T-cell (primary cell): ENCODE measurements at places on chromosomes 7 and 10.

DNA sequence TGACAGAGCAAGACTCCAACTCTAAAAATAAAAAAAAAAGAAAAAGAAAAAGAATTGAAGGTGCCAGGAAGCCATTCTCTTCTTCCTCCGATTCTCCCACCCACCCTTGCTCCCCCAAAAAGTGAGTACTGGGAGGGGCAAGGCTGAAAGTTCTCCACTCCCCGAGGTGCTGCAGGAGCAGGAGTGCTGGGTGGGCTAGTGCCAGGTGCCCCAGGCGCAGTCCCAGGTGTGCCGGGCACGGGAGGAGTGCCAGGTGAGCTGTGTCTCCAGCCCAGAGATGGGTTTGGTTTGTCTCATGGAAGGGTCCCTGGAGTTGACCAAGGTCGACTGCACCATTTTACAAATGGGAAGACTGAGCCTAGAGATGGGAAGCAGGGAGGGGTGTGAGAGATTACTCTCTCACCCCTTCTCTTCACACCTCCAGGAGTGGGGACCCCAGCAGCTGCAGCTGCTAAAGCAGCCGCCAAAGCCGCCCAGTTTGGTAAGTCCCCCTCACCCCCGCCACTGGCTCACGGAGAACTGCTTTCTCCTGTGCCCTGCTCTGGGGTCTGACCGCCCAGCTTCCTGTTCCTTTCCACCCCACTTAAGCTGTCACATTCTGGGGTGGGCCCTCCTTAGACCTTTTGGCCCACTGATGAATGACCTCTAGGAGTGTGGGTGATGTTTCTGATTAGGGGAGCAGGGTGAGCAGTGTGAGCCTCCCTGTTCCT, 26.2 kb upstream of the LIMK1 start:
- DNase-seq = no peak

GRCh38 chr7:152177681-152178404, 152.4 kb downstream of the GALNT11 start:
- no peak for DNase-seq

- no peak for DNase-seq
Observed at GRCh38 chr10:96496281-96496925, 17.3 kb downstream of the TLL2 start.

GRCh38 chr10:18400201-18400905, 251.0 kb downstream of the NSUN6 start:
- no peak for DNase-seq

DNA sequence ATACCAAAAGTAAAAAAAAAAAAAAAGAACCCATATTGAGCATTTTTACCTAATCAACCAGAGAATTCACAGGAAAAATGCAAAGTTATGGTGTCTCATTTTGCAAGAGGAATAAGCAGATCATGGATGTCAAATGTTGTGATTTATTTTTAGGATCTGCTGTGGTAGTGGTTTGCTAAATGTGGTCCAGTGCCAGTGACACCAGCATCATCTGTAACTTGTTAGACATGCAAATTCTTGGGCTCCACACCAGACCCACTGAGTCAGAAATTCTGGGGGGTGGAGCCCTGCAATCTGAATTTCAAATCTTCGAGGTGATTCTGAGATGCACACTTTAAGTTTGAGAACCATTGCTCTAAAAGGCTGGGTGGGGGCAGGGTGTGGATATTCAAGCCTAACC, 30.1 kb upstream of the ZEB1 start:
- no peak for DNase-seq

DNA sequence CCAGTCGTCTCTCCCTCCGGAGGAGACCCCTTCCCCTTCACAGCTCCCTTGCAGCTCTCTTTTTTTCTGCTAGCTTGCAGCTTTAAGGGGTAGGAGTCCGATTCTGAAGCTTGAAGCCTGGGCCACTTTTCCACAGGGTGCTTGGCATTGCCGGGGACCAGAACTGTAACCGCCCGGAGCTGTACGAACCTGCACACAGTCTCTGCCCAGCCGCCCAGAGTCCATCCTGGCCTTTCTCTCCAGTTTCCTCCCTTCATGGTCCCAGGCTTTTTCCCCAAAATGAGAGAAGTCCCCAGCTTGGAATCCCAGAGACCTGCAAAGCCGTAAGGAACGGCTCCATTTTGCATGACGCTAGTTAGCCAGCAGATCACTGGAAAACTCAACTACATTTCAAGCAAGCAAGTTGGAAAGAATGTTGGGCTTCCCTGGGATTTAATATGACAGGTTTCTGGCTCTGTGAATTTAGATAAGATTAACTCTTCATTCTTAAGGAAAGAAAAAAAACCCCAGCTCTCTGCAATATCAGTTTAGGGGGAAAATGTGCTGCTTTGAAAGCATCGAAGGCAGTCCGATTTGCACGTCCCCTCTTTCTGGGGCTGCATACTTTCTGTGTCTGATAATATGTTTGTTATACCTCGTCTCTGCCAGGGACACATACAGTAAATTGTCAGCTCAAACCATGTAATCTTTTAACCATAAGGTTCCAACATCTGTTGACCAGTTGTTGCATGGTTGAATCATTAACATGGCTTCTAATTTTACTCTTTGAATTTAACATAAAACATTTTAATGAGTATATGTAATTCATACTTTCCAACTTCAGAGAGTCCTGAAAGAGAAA, 190.0 kb upstream of the LYZL2 start:
- no peak for DNase-seq

GRCh38 chr7:75991531-75992082, 2.8 kb downstream of the TMEM120A start:
- DNase-seq = no peak

GRCh38 chr10:43226851-43227845, 39.7 kb downstream of the RASGEF1A start:
- DNase-seq = no peak

GRCh38 chr10:122663516-122664130, 36.0 kb downstream of the C10orf120 start:
- DNase-seq = no peak

GRCh38 chr10:107056182-107056581, 108.3 kb downstream of the SORCS1 start:
- DNase-seq = no peak

DNA sequence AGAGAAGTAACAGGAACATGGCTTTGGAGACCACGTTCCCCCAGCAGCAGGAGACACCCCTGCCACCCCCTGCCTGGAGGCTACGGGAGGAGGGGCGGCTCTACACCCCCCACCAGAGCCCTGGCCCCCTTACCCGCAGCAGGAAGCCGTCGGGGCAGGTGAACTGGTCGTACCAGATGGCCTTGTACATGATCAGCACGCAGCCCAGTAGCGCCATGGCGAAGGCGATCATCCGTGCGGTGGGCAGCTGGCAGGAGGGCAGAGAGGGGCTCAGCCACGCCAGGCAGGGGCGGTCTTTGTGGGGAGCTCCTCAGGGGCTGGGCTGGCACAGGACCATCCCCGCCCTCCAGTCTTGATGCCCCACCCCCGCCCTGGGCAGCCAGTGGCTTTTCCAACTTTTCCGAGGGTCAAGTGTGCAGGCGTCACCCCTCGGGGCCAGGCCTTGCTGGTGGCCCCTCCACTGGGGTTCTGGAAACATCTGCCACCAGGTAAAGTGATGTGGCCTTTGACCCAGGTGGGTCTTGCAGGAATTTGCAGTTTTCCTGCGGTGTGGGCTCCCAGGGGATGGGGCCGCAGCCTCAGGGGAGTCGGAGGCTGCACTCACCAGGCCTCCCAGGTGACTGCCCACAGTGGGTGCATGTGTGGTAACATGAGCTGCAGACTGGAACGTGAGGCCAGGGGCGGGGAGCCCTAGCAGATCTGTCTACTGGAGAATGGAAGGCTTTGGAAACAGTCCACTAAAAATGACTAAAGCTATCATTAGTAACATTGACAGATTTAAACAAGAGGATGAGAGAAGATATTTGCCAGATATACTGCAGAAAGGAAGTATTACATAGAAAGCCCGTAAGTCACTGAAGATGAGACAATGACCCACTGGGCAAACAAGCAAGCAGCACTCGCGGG, 9.7 kb downstream of the CALY start:
- DNase-seq = no peak

GRCh38 chr7:39592586-39592985, 26.4 kb downstream of the YAE1 start:
- no peak for DNase-seq

GRCh38 chr7:1669954-1670893, at the start of gene ELFN1:
TSS of gene ELFN1 (plus strand) at chr7:1670277. CDS start at chr7:1744597, 74,320 bp downstream.
- DNase-seq = no peak

- no peak for DNase-seq
Observed at GRCh38 chr7:27184337-27185012, 557 bp downstream of the HOXA11 start.

GRCh38 chr7:115906731-115907130, 123.8 kb downstream of the TFEC start:
- no peak for DNase-seq
